Esophagus mucosa (tissue), 1 donor: ENCODE measurements at places on chromosomes 2 and 18.

GRCh38 chr2:64942693-64943092 lies 46.5 kb upstream of the SLC1A4 start:
- ATAC-seq = no peak

- no peak for ATAC-seq
Observed at GRCh38 chr2:173280853-173281252, 73.8 kb upstream of the CDCA7 start.

- ATAC-seq = no peak
Observed at GRCh38 chr2:239077260-239077659, 229.4 kb downstream of the TWIST2 start.

GRCh38 chr2:158131919-158132566 lies 30.4 kb downstream of the UPP2 start:
- no peak for ATAC-seq

DNA sequence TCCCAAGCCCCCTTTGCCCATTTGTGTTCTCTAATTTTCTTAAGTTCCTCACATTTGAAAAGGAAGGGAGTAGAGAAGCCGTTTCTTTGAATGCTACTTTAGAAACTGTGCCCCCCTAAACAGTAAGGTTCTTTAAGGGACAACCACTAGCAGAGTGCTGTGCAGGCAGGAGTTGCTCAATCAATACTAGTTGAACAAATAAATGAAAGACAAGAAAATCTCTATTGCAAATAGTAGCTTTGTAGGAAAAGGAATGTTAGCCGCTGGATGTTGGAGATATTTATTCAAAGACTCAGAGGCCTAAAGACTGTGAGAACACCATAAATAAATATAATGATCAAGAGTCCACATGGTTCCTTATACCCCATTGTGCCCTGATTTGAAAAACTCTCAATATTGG lies 119.8 kb upstream of the SMAD7 start:
- no peak for ATAC-seq

DNA sequence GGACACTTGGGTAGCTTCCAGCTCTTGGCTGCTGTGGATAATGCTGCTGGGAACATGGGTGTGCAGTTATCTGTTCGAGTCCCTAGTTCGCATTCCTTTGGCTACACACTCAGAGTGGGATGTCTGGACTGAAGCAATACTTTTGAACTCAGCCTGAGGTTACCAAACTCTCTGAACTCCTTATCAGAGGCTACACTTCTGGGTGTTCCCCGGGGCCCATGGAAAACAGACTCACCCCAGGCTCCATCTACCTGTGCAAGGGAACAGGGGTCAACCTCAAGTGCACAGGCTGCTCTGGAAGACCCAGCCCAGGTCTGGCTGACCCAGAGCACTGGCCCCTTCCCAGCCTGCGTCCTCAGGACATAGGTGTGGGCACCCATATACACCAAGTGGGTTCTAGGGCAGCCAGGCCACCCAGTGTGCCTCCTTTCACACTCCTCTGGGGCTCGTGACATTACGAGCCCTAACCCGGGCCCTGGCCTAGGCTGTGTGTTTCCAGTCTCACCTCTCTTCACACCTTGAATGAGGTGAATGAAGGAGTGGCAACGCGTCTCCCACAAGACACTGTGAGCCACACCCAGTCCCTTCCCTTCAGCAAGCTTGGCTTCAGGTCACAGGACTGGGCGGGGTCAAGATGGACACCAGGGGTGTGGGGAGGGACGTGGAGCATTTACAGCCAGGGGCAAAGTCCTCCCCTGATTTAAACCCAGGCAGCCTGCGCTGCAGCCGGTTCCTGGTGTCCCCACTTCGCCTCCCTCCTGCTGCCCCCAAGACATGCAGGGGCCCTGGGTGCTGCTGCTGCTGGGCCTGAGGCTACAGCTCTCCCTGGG lies at the start of gene ALPI:
ALPI (plus strand) TSS at position 728 of the 830 bp plus-strand sequence; CDS start at position 775, 47 bp downstream.
- no peak for ATAC-seq

DNA sequence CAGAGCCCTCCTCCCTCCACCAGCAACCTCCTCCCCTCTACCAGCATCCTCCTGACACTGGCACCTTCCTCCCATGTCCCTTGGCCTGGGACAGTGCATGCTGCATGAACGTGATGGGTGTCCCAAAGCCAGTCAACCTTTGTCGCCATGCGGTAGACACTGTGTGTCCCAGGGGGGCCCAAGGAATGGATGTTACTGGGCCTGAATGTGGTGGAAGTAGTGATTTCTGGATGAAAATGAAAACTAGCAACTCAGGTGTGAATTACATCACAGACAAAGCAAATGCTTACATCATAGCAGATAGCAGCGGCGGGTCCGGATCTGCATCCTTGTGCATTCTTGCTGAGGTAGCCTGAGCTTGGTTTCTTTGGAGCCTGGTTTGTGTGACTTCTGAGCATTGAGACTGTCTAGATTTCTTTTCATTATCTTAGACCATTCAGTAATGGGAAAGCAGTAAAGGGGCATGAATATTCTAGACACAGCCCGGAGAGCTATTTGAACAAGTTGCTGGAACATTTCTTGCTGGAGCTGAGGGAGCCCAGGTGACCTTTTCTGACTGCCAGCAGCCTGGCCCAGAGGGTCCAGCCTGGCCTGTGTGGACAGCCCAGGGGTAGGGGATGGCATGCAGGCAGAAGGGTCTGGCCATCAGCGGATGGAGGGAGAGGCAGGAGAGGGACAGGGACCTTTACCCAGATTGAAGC lies 100.4 kb downstream of the FAM210A start:
- no peak for ATAC-seq

DNA sequence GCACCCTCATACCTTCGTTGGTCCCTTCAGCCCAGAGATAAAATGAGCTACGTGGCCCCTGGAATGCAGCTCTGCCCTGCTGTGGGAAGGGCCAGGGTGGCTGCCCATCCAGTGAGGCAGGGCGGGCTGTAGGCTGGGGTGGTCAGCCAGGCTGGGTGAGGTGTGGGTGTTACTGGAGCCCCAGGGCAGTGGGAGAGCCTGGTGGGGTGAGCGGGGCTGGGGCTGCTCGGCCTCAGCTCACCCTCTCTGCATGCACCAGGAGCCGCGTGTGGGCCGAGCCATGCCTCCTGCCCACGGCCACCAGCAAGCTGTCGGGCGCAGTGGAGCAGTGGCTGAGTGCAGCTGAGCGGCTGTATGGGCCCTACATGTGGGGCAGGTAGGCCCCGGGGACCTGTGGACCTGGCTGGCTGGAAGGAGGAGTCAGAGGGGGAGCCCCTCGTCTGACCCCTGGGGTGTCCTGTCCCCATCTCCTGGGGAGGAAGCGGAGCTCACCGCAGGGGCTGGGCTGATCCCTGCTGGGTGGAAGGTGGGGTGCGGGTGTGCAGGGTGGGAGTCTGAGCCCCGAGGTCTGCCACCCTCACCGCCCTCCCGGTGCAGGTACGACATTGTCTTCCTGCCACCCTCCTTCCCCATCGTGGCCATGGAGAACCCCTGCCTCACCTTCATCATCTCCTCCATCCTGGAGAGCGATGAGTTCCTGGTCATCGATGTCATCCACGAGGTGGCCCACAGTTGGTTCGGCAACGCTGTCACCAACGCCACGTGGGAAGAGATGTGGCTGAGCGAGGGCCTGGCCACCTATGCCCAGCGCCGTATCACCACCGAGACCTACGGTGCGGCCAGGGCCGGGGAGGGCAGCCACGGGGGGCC lies 5.5 kb downstream of the RNPEPL1 start:
- ATAC-seq = no peak

GRCh38 chr2:37300578-37300977 lies 24.1 kb downstream of the PRKD3 start:
- ATAC-seq = no peak

DNA sequence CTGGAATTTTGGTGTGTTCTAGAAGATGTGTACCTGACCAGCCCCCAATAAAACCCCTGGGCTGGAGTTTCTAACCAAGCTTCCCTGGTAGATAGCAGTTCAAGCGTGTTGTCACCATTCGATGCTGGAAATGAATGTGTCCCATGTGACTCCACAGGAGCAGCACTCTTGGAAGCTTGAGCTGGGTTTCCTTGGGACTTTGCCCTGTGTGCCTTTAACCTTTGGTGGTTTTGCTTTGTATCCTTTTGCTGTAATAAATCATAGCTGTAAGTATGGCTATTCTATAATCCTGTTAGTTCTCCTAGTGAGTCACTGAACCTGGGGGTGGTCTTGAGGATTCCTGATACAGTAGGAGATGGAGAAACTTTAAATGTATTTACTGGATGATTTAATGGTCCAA lies 65.2 kb downstream of the KLHL14 start:
- no peak for ATAC-seq
